GOT3 (cell line): ENCODE measurements at places on chromosomes 2 and 18.

DNA sequence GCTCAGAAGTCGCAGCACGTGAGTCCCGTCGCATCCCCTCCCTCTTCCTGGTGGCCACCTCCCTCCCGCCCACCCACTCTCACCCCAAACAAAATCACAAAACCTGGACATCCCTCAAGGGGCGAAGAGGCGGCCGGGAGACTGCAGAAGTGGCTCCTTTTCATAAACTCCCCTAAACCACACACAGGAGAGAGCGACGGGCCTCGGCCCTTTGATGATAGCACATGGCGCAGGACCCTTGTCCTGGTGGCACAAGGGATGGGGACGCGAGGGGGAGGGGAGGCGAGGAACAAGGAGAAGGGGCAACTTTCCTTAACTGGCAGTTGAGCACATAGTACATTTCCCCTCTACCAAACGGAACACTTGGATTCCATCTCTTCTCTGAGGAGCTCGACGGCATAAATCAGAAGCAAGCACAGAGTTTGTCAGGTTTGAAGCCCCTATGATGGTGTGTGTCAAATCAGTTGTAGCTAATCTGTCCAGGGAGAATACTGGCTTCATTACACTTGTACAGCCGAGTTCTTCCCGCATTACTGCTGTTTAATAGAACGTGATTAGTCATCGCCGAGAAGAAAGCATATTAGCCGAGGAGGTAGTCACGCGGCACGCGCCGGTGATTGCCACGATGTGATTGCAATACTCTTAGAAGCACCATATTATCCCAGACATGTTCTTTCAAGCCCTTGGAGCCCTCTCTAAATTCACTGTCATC is 43.8 kb downstream of the GBX2 start:
- no peak for DNase-seq

DNA sequence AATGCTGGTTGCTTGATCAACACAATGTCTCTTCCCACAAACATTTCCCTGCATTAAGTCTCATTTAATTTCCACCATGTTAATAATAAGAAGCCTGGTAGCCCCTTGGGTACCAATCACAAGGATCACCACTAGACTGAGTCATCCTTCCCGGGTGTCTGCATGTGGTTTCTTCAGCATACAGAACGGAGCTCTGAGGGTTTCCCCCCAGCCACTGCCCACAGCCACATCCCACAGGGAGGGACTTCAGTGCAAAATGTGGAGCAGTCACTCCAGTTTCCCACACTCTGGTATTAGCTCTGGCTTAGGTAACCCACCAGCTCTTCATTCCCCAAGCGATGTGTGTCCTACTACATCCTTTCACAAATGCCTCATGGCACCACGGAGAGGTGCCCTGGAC is 42.7 kb upstream of the POLE4 start:
- DNase-seq = no peak

GRCh38 chr2:44777537-44777936 is 164.0 kb upstream of the SIX3 start:
- no peak for DNase-seq

DNA sequence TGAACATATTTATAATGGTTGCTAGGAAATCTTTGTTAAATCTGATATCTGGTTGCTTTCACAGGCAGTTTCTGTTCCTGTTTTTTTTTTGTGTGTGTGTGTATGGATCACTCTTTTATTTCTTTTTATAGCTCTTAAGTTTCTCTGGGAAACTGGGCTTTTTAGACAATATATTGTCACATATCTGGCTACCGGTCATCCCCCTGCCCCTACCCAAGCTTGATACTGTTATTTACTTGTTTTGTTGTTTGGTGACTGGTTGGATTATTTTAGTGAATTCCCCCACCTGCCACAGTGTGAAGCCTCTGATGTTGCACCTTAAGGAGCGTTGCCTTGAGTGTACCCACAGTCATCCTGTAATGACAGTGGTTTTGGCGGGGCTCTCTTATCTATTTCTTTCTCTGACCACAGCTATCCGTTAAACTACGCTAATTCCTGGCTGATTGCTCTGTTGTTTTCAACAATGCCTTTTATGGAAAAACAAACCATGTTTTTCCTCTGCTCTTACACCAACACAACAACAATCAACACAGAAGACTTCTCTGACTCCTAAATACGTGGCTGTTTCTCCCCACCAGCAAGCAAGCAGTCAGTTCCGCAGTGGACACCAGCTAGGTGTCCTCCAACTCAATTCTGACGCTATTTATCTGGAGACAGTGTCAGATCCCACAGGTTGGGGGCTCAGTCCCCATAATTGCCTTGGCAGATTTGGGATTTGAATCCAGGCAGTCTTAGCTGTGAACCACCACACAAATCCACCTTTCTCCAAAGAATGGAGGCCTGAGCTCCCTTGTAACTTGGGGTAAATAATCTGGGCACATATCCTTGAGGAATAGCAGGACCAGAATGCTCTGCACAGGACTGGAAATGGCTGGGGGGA is 10.9 kb downstream of the GNLY start:
- DNase-seq = no peak

DNA sequence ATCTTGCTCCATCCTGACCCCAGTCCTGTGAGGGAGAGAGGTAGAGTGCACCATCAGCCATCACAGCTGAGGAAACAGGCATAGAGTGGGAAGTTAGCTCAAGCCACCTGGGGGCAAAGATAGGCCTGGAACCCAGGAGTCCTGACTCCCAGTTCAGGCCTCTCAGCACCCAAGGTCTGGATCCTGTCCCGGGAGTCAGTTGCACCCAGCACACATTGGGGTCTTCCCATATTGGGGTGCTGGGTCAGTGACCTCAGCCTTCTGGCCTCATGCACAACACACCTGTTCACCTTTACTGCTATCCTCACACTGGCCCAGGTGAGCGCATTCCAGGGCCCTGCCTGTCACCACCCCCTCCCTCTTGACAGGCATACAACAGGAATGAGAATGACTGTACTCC is 24.7 kb downstream of the ST8SIA5 start:
- DNase-seq = no peak

GRCh38 chr2:231189571-231190495 is 8.6 kb upstream of the ARMC9 start:
- no peak for DNase-seq

- DNase-seq = no peak
Measured at GRCh38 chr2:152661076-152661475, 56.2 kb downstream of the PRPF40A start.

DNA sequence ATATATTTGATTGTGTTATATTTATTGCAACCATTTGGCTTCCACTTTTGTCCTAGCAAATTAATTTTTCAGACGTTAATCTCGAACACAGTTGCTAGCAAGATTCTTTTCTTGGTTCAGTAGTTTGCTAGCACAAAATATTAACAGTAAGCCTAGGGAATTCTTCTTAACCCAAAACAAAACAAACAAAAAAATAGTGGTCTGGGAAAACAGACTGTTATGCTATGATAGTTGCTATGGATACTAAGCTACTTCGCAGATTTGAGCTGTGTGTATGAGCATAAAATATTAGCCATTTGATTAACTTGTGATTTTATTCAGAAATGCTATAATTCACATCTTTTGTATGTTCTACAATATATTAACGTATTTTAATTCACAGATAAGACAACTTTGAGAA is 541.5 kb upstream of the NETO1 start:
- no peak for DNase-seq

- no peak for DNase-seq
Measured at GRCh38 chr18:48709371-48710062, 170.7 kb downstream of the CTIF start.

GRCh38 chr2:53697092-53697491 is 70.5 kb upstream of the CHAC2 start:
- DNase-seq = no peak

- no peak for DNase-seq
Measured at GRCh38 chr2:182591774-182592173, 124.3 kb upstream of the DNAJC10 start.

GRCh38 chr2:61255580-61256437 is 93.8 kb downstream of the C2orf74 start:
- no peak for DNase-seq

- DNase-seq = no peak
Measured at GRCh38 chr2:43248621-43249020, 22.2 kb upstream of the ZFP36L2 start.

GRCh38 chr2:234571620-234572407 is 74.9 kb upstream of the ARL4C start:
- DNase-seq = no peak

- DNase-seq = no peak
Measured at GRCh38 chr2:22076454-22076853, 952.7 kb downstream of the TDRD15 start.
